ENCODE measurements at places on chromosomes 1 and 21. TPM values are rescaled to one million over a fixed set of nuclear protein-coding genes. Genes with fewer than 3 reads are reported as not detected.

The ANGPTL3 gene
- not detected for total RNA-seq

The KDF1 gene
- total RNA-seq = not detected

The BTBD8 gene
- 3.2 TPM for total RNA-seq

The BEND5 gene
- 3.7 TPM for total RNA-seq

The OR2T1 gene
- total RNA-seq = not detected

The FAM163A gene
- total RNA-seq = not detected
